ENCODE measurements at places on chromosomes 11 and 22.

- peak; percentile 10 for DNase-seq
Measured at GRCh38 chr11:123103326-123103980, 41.5 kb upstream of the HSPA8 start.

DNA sequence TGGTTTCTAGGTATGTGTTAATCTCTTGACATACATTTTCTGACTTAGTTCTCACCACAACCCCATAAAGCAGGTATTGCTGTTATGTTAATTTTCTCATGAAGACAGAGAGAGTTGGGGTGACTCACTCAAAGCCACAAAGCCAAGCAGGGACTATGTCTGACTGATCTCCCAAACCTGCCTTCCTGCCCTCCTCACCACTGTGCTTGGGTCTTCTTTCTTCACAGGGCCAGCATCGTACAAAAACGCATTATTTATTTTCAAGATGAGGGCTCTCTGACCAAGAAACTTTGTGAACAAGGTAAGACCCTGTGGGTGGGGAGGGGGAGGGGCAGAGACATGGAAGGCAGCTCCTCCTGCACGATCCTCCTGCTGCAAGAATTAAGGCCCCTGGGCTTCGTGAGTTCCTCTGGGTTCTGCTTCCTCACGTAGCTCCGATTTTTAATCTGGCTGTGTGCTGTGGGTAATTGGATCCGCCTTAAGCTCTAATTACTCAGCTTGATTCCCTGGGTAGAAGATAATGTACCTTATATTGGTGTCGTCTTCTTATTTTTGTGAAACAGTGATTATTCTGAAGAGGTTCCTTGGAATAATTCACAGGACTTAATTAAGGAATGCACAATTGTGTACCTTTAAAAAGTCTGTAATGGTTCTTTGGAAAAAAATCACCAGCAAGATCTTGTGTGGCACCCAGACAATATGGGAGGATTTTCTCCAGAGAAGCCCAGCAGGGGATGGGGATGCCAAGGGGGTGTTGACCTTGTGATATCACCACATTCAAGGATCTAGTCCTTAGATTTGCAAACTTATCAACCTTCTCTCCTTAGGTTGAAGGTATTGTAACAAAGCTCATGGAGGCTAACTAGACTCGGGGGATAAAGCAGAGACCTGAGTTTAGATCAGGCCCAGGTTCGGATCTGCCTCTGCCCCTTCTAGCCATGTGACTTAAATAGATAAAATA is 112.9 kb downstream of the SPON1 start:
- DNase-seq: peak; percentile 27

- DNase-seq: no peak
Measured at GRCh38 chr11:86431258-86431657, 56.6 kb downstream of the CCDC81 start.

- DNase-seq: no peak
Measured at GRCh38 chr11:44437122-44437521, 127.2 kb upstream of the ALX4 start.

GRCh38 chr11:73989156-73989555 is 6.5 kb upstream of the UCP2 start:
- DNase-seq: no peak

GRCh38 chr11:3747704-3748103 is 49.6 kb downstream of the NUP98 start:
- no peak for DNase-seq

- no peak for DNase-seq
Measured at GRCh38 chr11:70582886-70583641, 184.7 kb downstream of the CTTN start.

- DNase-seq: no peak
Measured at GRCh38 chr22:38871360-38872171, 450 bp downstream of the CBX6 start.

GRCh38 chr11:132716037-132716436 is 816.3 kb downstream of the OPCML start:
- no peak for DNase-seq

GRCh38 chr11:120794748-120795147 is 229.2 kb upstream of the TBCEL start:
- DNase-seq: no peak

GRCh38 chr11:69172674-69173073 is 16.9 kb downstream of the SMIM38 start:
- DNase-seq: no peak

DNA sequence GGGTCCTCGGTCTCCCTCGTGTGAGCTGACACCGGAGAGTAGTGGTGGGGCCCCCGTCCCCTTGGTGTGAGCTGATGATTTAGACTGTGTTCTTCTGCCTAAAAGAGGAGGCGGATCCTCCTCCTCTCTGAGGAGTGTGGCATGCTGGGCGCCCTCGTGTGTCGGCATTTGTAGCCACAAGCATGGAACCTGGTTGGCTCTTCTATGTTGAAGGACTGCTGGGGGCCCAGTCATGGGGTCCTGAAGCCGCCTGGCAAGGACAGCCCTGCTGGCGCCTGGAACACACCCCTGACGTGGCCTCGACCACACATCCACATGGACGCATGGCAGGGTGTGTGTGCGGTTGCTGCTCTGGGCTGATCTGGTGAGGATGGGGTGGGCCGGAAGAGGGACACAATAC is 50.2 kb downstream of the AP2A2 start:
- DNase-seq: no peak

- DNase-seq: no peak
Measured at GRCh38 chr11:104650234-104650633, 248.0 kb downstream of the CASP12 start.

GRCh38 chr11:63804259-63804658 is 9.0 kb upstream of the SPINDOC start:
- DNase-seq: no peak

DNA sequence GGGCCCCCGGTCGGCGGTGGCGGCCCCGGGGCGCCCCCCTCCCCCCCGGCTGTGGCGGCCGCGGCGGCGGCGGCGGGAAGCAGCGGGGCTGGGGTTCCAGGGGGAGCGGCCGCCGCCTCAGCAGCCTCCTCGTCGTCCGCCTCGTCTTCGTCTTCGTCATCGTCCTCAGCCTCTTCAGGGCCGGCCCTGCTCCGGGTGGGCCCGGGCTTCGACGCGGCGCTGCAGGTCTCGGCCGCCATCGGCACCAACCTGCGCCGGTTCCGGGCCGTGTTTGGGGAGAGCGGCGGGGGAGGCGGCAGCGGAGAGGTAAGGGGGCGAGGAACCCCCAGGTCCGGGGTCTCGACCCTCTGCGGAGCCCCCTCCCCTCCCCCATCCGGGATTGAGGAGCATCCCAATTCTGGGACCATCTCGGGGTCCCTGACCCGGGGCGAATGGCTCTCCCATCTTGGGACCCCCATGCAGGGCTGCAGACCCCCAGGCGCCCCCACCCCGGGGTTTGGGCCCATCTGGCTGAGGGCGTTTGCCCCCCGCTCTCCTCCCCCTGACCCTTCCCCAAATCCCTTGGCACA is 431 bp downstream of the KMT2A start:
- DNase-seq: no peak

DNA sequence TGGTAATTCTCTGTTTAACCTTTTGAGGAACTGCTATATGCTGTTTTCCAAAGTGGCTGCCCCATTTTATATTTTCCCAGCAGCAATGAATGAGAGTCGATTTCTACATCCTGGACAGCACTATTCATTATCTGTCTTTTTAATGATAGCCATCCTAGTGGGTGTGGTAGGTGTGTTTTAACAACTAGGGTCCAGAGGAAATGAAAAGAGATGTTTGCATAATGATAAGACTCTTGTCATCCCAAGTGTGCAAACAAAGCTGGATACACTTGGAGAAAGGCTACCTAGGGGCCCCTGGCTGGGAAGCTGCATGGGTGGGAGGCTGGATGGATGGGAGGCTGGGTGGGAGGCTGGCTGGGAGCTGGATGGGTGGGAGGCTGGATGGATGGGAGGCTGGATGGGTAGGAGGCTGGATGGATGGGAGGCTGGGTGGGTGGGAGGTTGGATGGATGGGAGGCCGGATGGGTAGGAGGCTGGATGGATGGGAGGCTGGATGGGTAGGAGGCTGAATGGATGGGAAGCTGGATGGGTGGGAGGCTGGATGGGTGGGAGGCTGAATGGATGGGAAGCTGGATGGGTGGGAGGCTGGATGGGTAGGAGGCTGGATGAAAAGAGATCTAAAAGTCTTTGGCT is 158.0 kb downstream of the DSCAML1 start:
- DNase-seq: no peak

GRCh38 chr11:94330789-94331188 is 26.4 kb downstream of the IZUMO1R start:
- no peak for DNase-seq

DNA sequence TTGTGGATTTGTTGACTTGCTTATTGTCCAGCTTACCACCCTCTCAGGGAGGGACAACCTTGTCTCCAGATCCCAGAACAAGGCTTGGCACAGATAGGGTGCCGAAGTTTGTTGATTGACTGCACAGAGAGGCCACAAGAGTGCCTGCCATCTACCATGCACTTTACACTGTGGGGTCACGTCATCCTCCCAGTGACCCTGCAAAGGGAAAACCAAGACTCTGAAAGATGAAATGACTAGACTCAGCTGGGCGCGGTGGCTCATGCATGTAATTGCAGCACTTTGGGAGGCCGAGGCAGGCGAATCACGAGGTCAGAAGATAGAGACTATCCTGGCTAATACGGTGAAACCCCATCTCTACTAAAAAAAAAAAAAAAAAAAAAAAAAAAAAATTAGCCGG is 4.6 kb upstream of the LTBP3 start:
- DNase-seq: no peak

- no peak for DNase-seq
Measured at GRCh38 chr11:114847306-114847975, 169.1 kb downstream of the NXPE2 start.

DNA sequence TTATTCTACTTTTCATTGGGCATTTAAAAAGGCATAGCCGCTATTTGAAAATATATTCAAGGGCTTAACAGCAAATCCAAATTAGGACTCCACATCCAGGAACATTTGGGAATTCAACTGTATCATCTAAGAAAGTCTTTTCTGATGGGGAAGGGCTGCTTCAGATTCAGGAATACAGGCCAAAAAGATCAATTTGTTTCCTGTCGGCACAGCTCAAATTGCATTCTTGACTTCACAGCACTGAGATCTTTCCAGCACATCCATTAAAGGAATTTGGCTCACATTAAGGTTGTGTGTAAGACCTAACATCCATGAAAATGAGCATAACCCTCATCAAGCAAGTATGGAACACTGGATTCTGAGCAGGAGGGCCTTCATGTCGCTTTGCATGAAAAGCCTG is 1169.5 kb upstream of the CCDC90B start:
- DNase-seq: no peak

GRCh38 chr22:19716041-19716828 is 1.9 kb downstream of the SEPTIN5 start:
- DNase-seq: no peak

- DNase-seq: peak; percentile 82
Measured at GRCh38 chr11:4393209-4393857, at the start of gene TRIM21. TRIM21 (minus strand) TSS chr11:4393702; CDS start chr11:4390409, 3,293 bp downstream.

DNA sequence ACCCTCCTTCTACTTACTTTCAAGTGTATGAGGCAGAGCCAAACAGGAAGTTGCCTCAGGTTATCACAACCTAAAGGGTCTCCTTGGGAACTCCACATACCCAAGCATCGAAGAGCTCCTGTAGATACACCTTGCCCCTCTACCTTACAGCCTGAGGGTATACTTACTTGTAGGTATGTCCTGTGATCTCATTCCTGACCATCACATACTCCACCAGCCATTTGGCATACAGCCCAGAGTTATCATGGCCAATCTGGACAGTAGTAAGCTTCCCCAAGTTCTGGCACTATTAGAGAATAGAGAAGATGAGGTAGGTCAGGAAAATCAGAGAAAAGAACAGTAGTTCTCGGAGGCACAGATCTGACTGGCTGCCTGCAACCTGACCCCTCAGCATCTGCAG is 53.4 kb upstream of the SCUBE2 start:
- no peak for DNase-seq

DNA sequence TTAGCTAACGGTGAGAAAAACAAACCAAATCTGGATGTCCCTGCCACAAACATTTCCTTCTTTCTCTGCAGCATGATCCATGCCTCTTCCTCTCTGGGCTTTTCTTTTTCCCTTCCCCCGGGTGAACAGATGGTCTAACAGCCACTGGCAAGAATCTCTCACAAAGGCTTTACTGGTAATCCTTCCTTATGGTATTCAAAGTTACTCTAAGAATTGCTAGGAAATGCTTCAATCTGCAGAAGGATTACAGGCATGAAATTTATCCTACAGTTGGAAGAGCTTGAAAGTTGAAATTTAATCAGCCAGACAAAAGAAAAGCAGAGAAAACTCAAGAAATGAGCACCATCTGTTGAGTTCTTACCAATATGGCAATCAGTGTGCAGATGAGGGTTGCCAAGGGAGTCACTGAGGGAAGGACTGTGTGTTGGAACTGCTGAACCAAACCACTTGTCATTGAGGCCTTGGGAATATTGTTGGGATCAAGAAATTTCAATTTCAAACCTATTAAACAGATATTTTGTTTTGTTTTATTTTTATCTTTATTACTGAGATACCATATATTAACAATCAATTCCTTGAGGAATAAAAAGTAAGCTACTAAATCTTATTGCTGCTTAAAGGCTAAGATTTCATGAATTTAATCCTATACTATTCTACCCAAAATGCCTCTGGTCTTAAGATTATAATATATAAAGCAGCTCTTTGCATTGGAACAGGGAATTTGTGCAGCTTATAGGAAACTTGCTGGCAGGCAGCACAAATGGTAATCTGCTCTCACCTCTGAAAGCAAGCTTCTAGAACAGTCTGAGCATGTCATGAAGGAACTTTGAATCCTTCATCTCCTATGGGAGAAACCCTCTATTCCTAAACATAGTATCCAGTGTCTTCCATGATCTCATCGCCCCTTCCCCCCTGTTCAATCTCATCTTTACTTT is 29.7 kb upstream of the NDUFC2 start:
- DNase-seq: no peak

DNA sequence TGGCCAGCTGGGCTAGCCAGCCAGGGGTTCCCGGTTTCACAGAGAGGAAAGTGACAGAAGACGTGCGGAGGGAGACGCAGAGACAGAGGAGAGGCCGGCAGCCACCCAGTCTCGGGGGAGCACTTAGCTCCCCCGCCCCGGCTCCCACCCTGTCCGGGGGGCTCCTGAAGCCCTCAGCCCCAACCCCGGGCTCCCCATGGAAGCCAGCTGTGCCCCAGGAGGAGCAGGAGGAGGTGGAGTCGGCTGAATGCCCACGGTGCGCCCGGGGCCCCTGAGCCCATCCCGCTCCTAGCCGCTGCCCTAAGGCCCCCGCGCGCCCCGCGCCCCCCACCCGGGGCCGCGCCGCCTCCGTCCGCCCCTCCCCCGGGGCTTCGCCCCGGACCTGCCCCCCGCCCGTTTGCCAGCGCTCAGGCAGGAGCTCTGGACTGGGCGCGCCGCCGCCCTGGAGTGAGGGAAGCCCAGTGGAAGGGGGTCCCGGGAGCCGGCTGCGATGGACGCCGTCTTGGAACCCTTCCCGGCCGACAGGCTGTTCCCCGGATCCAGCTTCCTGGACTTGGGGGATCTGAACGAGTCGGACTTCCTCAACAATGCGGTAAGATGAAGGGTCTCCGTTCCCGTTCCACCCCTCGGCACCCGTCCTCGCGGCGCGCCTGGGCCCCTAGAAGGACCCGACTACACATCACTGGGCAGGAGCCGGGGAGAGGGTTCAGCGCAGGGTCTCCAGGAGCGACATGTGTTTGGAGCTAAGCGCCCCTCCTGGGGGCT is at the start of gene CREB3L1:
Gene CREB3L1, plus strand, starts transcription at position 41 of the 765 bp plus-strand sequence. Its CDS starts 450 bp downstream, at position 491.
- no peak for DNase-seq

GRCh38 chr11:32830796-32831195 is 1.1 kb downstream of the PRRG4 start:
- DNase-seq: no peak

GRCh38 chr11:75431533-75432525 is 1.2 kb downstream of the KLHL35 start:
- no peak for DNase-seq

Data from activated T-cell treated with anti-CD3 and anti-CD28 coated beads for 1 hour (primary cell).